Tibial artery (tissue), 4 donors: ENCODE measurements at places on chromosomes 4 and X.

DNA sequence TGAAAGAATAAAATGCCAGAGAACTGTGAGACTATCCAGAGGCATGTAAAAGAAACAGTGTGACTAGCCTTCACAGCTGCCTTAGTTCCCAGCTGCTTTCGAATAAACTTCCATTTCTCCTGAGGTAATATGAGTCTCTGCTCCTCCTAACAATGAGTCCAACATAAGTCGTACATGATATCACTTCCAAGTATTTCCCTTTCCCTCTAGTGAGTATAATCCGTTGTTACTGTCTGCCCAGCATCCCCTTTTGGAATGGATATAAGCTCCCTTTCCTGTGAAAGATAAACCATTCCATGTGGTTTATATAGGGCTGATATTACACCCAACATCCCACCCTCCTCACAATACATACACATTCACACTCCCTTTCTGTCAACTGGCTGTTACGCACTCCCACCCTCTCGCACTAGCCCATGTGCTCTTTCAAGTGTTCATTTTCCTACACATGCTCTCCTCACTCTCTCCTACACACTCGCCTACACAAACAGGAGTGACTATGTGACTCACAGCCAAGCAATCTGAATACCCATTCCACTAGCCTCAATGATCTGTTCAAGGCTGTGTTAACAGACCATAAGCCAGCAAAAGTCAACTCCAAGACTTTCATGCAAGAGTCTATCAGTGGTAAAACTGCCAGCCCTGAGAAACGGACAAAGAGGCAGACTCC, 5.0 kb downstream of the NAF1 start:
- DNase-seq, result no peak

DNA sequence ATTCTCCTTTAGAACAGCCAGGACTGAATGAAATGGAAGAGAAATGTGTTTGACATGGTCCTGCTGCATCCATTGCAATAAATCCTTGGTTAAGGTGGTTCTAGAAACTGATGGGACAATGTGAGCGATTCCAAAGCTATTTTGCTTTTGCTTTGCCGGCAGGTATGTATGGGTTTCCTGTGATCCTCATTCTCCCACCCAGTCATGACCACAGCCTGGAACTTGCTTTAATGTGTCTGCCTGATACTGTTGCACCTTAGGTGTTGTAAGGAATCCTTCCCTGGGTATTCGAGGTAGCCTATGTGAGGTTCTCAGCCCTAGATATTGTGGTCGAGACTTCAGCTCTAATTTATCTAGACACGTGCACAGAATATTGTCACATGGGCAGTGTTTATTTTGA, 86.1 kb downstream of the ZNF518B start:
- no peak for DNase-seq

DNA sequence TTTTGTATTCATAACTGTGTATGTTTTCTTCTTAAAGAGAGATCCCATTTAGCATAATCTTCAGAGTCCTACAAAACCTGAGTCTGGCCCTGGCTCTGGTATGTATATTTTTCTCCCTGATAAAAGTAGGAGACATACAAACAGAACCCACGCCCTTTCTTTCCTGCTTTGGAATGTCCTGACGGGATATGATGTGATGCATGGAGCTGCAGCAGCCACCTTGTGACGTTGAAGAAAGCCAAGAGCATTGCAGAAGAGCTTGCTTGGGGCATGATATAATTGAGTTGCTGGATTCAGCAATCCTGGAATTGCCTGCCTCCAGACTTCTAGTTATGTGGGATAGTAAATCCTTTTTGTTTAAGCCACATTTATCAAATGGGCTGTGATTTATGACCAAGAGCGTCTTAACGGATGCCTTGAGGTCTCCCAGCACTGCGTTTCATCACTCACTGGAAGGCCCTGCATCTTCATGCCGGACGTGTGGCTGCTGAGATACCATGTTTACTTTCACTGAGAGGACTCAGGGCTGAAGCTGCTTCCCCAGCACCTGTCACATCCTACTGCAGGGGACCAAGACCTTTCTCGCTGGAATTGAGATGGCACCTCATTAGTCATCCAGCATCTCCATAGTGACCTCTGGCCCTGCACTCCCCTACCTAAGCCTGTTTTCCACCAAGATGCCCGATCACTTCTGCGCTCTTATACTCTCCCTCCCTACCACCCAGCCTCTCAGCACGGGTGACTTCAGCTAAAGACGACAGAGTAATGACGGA, 107.0 kb downstream of the ENPP6 start:
- DNase-seq, result no peak

DNA sequence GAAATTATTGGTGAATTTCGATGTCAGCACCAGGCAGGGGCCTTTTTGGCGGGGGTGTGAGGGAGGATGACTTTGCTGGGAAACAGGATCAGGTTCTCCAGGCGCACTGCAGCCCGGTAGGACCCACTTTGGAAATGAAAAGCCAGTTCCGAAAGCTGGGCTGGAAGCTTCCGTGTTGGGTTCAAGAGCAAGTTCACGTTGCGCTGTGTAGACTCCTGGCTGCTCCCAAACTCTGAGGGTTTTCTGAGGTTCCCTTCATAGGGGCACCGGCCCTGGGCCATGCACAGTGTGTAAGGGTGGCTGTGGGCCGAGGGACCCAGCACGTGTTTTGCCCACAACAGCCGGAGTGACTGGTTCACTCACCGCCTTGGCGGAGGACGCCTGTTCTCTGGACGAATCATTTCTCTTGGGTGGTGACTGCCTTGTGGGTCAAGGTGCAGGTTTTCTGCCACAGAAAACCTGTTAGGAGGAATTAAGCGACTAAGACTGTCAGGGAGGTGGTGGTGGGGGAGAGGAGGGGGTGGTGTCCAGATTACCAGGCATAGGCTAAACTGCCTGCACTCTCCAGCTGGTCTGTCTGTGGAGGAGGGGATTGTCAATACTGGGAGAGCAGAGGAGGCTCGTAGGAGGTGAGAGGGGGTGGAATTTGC, 8.0 kb downstream of the SHOX start:
- no peak for DNase-seq

DNA sequence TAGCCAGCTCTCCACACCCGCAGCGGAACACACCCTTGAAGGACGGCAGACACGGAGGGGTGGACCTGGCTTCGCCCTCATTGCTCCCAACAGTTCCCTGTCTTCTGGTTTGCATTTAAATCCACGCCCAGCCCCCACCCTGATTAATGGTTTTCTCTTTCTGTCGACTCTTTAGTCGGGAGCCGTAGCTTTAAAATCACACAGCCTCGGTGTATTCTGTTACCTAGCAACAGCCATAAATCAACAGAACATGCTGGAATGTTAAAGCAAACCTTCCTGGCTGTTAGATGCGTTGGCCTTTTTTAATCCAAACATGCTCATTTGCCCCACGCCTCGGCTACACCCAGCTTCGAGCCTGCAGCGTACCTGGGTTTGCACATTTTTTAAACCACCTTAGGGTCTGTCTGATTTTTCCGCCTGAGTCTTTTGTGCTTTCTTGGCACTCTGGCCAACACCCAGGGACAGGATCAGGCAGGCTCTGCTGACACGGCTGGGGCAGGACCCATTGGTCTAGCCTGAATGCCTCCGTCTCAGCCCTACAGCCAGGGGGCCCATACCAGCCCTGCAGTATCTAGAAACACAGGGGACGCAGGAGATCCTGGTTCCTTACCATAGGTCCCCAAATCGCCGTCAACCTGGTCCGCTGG, 21.4 kb upstream of the PPP2R2C start:
- DNase-seq, result no peak
